ENCODE measurements at places on chromosomes 6 and 20.

GRCh38 chr6:1562171-1562955 is 47.4 kb upstream of the FOXC1 start:
- DNase-seq = no peak

DNA sequence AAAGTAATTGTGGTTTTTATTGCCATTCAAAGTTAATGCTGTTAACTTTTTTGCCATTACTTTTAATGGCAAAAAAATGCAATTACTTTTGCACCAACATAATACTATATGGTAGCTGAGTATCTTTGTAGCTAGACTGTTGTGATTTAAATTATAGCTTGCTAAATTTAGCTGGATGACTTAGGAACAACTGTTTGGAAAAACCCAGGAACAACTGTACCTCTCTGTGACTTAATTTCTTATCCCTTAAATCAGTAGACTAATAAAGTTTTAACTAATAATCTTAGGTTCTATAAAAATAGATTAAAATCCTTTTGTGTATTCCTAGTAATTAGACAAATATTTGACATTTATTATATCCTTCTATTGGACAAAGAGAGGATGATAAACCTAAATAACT is 268.2 kb downstream of the TENT5A start:
- no peak for DNase-seq

GRCh38 chr6:8829296-8829695 is 394.0 kb upstream of the SLC35B3 start:
- no peak for DNase-seq

- DNase-seq = no peak
Observed at GRCh38 chr20:34047917-34048316, 54.2 kb downstream of the RALY start.

DNA sequence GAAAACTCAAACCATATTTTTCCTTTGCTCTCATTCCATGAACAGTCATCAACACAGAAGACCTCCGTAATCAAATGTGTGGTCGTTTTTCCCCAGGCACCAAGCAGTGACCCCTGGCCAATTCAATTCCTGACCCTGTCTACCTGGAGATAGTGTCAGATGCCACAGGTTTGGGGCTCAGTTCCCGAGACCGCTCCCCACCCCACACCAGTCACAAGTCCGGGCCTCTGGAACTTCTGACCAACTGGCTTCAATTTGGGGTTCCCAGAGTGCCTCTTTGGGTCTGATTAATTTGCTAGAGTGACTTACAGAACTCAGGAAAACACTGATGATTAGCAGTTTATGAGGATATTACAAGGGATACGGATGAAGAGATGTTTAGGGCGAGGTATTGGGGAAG is 6.0 kb downstream of the IGF2R start:
- DNase-seq = no peak

- DNase-seq = no peak
Observed at GRCh38 chr20:22285555-22285954, 298.8 kb downstream of the FOXA2 start.

- no peak for DNase-seq
Observed at GRCh38 chr6:47905717-47906116, 123.9 kb downstream of the OPN5 start.
